ENCODE measurements at places on chromosomes 7 and 10.

GRCh38 chr10:14459665-14460064 is 128.9 kb upstream of the FRMD4A start:
- no peak for DNase-seq

DNA sequence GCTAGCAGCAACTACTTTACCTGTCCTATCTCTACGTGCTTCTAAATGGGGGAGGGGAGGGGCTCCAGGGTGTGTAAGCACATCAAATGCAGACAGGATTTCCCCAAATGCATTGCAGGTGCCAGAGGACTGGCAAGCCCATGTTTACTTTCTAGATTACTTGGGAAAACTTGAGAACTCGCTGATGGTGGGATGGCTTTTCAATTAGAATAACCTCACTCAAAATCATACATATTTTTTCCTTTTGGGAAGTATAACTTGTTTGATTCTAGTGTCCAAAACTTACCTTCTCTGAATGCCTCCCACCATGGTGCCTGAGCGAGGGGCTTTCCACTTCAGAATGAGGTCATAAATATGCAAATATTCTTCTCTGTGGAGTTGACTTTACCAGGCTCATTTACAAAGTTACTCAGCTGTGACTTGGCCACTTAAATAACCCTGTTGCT is 191.3 kb upstream of the RHOBTB1 start:
- DNase-seq, result no peak

- peak; percentile 73 for DNase-seq
Observed at GRCh38 chr10:114470956-114471905, 66.9 kb upstream of the AFAP1L2 start.

GRCh38 chr7:42550706-42551470 is 313.9 kb upstream of the GLI3 start:
- no peak for DNase-seq

- no peak for DNase-seq
Observed at GRCh38 chr7:30992414-30992813, 28.7 kb downstream of the GHRHR start.

GRCh38 chr7:44391171-44391570 is 65.8 kb upstream of the CAMK2B start:
- DNase-seq, result no peak

- DNase-seq, result no peak
Observed at GRCh38 chr7:43135129-43135528, 22.7 kb downstream of the HECW1 start.

DNA sequence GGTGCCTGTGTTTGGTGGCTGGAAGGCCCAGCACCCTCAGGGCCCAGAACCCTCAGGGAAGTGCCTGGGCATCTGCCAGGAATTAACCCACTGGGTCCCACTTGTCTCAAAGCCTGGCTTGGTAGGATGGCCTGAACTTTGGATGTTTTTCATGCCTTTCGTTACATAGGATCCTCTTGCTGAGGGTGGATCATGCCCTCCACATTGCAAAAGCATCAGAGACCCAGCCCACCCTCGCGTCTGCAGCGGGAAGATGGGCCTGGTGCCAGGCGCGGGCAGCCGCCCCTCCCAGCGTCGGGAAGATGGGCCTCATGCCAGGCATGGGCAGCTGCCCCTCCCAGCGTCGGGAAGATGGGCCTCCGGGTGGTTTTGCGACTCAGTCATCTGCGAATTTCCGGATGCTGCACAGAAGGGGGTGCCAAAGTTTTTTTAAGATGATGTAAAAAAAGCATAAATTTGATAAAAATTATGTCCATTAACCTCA is 51.9 kb upstream of the PRKAR1B start:
- DNase-seq, result no peak

GRCh38 chr10:110762849-110763211 is 108.9 kb upstream of the PDCD4 start:
- no peak for DNase-seq

GRCh38 chr10:92965314-92965713 is 95.3 kb upstream of the CYP26C1 start:
- peak; percentile 86 for DNase-seq

- no peak for DNase-seq
Observed at GRCh38 chr10:43421201-43421507, 12.2 kb upstream of the HNRNPF start.

DNA sequence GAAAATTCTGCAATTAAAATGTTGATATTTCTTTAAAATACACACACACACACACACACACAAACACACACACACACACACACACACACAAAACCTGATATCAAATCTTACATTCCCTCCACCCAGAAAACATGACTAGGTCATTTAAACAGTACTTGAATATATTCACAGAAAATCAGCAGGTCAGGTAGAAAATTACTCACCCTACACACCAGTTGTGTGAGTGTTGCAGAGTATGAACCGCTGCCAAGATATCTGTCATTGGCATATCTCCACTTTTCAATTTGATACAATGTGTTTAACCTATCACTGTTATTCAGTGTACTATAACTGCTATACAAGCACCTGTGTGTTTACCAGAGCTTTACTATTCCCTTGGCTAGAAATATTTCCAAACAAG is 283.6 kb upstream of the LRRTM3 start:
- DNase-seq, result no peak

GRCh38 chr10:89064748-89065147 is 74.2 kb downstream of the FAS start:
- no peak for DNase-seq

DNA sequence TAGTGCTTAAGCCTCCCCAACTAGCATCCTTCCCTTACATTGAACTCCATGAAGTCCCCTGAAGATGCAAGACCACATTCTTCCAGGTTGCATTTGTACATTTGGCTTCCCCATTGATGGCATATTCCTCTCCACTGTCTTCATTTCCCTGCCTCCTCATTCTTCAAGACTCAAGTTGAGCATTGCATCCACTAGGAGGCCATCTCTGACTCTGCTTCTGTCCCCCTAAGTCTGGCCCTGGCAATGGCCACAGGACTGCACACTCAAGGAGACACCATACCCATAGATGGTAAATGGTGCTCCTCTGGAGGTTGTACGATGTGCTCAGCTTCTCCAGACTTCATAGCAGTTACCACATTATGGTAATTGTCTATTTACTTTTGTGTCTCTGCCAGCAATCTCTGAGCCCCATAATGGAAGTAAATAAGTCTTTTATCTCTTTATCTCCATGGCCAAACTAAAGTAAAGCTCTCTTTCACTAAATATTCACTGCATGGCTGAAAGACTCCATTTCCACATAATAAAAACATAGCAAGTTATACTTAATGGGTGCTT is 112.6 kb downstream of the PTPRZ1 start:
- DNase-seq, result no peak

DNA sequence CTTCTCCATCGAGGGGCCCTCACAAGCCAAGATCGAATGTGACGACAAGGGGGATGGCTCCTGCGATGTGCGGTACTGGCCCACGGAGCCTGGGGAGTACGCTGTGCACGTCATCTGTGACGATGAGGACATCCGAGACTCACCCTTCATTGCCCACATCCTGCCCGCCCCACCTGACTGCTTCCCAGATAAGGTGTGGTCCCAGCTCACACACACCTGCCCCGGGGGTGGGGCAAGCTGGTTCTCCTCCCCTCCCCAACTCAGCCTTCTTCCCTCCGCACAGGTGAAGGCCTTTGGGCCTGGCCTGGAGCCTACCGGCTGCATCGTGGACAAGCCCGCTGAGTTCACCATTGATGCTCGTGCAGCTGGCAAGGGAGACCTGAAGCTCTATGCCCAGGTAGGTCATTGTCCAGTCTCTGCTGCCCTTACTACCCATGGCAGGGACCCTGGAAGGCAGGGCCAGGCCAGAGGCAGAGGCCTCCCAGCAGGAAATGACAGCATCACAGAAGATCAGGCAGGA is 11.0 kb downstream of the FLNC start:
- no peak for DNase-seq

DNA sequence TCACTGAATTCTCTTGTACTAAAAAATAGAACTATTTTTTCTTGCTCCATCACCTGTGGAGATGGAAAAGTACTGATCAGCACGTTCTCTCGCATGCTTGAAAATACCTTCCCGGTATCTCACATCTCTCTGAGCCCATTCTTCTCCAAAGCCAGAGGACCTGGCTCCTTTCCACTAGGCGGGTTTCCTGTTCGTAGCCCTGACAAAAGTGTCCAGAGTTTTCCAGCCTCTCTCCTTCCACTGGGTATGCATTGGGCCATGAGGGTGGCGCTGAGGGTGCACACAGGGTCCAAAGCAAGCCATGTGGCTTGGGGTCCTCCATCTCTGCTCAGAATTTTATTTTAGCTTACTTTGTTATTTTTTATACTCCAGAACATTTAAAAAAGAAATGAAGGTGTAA is 16.3 kb upstream of the SRGN start:
- no peak for DNase-seq

DNA sequence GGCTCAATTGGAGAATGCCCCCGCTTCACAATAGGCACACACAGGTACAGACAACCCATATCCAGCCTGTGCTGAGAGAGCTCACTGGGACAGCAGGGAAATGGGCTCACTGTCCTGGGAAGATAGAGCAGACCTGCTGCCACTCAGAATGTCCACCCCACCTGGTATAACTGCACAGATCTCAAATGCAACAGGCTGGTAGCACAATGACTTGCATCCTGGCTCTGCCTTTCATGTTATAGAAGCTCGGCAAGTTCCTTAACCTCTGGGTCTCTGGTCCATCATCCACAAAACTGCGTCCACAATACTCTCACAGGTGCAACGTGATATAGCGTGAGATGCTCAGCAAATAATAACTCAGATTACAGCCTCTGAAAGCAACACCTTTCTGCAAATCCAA is 295.4 kb downstream of the GRID1 start:
- DNase-seq, result no peak

- no peak for DNase-seq
Observed at GRCh38 chr10:61318429-61318828, 134.8 kb downstream of the TMEM26 start.
